Astrocyte (in vitro differentiated cells and primary cell): ENCODE measurements at places on chromosomes 11 and 22. TPM values are rescaled to one million over a fixed set of nuclear protein-coding genes. Genes with fewer than 3 reads are reported as not detected.

Gene SCT
- 2.0 and 4.0 TPM in 2 replicates for total RNA-seq

GRCh38 chr11:86558207-86558606 is 114.2 kb downstream of the ME3 start:
- no peaks in the 10 kb centered on the region for H3K27me3 ChIP-seq
- no peak overlapping the region for H3K4me3 ChIP-seq
- no peaks in the 10 kb centered on the region for H3K36me3 ChIP-seq
- H3K4me1 ChIP-seq: peaks cover 12% of the 10 kb centered on the region

DNA sequence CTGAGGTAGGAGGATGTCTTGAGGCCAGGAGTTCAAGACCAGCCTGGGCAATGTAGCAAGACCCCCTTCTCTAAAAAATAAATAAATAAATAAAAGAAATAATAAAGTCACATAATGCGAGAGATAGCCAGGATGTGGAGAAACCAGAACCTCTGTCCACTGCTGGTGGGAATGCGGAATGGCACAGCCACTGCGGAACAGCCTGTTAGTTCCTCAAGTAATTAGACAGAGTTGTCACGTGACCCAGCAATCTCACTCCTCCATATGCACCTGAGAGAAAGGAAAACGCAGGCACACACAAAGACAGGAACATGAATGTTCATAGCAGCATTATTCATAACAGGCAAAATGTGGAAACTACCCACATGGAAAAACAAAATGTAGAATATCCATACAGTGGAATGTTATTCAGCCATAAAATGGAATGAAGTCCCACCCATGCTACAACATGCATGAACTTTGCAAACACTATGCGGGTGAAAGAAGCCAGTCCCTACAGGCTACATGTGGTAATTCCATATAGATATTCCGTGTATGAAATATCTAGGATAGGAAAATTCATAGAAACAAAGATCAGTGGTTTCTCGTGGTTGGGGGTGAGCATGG is 27.4 kb downstream of the LIF start:
- DNase-seq: no peak
- no peaks in the 10 kb centered on the region for H3K36me3 ChIP-seq
- no peak overlapping the region for H3K27ac ChIP-seq
- peaks cover 19% of the 10 kb centered on the region for H3K4me1 ChIP-seq

DNA sequence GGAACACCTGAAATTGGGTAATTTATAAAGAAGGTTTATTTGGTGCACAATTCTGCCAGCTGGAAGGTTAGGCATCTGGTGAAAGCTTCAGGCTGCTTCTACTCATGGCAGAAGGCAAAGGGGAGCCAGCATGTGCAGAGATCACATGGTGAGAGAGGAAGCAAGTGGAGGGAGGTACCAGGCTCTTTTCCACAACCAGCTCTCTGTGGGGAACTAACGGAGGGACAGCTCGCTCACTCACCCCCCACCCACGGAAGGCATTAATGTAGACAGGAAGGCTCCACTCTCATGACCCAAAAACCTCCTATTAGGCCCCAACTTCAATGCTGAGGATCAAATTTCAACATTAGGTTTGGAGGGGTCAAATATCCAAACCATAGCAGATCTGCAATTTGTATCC is 75.6 kb upstream of the ARHGAP32 start:
- no peak for DNase-seq
- H3K4me1 ChIP-seq: no peaks in the 10 kb centered on the region
- no peaks in the 10 kb centered on the region for H3K36me3 ChIP-seq
- no peak overlapping the region for H3K27ac ChIP-seq

DNA sequence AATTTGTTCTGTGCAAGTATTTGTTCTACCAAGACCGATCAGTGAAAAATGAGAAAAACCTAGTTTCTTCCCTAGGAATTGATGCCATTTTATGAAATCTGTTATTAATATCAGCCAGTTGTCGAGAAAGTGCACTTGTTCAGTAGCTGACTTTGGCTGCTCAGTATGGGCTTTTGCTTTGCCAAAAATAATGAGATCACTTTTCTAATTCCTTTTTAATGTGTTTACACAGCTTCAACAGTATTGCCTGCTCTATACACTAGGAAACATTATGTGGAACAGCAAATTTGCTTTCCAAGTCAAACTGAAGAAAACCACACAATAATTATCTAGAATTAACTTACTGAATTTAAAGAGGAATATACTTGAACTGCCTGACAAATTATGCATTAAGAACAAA is 34.4 kb downstream of the SCUBE2 start:
- no peaks in the 10 kb centered on the region for H3K27me3 ChIP-seq
- no peak overlapping the region for H3K27ac ChIP-seq
- no peaks in the 10 kb centered on the region for H3K36me3 ChIP-seq
- no peak overlapping the region for H3K4me3 ChIP-seq
- H3K4me1 ChIP-seq: peaks cover 4% of the 10 kb centered on the region
- no peak for DNase-seq

GRCh38 chr11:79045800-79046304 is 395.0 kb downstream of the TENM4 start:
- DNase-seq: peak; percentile 38
- H3K27me3 ChIP-seq: no peaks in the 10 kb centered on the region
- H3K4me1 ChIP-seq: peaks cover 6% of the 10 kb centered on the region
- H3K27ac ChIP-seq: no peak overlapping the region
- no peaks in the 10 kb centered on the region for H3K36me3 ChIP-seq

- H3K36me3 ChIP-seq: no peaks in the 10 kb centered on the region
- DNase-seq: no peak
- H3K27me3 ChIP-seq: no peaks in the 10 kb centered on the region
- no peak overlapping the region for H3K4me3 ChIP-seq
- H3K27ac ChIP-seq: no peak overlapping the region
These were observed 693.6 kb downstream of the BRD1 start for GRCh38 chr22:49134076-49134475.

DNA sequence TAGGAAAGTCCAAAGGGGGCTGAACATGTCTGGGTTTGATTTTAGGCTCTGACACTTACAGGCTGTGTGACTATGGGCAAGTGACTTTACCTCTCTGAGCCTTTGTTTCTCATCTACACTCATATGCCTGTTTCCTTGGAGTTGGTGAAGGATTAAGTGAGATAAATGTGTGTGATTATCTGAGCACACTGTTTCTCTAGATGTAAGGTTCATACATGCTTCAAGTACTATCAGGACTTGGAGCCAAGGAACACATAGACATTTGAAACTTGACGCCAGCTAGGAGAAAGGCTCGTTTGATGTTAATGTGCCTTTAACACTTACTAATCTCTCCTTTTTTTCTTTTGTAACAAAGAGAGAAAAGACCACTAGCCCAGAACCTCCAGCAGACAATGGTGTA is 9.7 kb downstream of the CRYBB1 start:
- no peak overlapping the region for H3K27ac ChIP-seq
- DNase-seq: peak; percentile 43
- no peak overlapping the region for H3K4me3 ChIP-seq
- peaks cover 3% of the 10 kb centered on the region for H3K27me3 ChIP-seq
- peaks cover 21% of the 10 kb centered on the region for H3K4me1 ChIP-seq

- no peaks in the 10 kb centered on the region for H3K36me3 ChIP-seq
- DNase-seq: no peak
- no peak overlapping the region for H3K4me3 ChIP-seq
- no peaks in the 10 kb centered on the region for H3K4me1 ChIP-seq
- no peaks in the 10 kb centered on the region for H3K27me3 ChIP-seq
These were observed 37.6 kb downstream of the ART5 start for GRCh38 chr11:3604167-3604566.

GRCh38 chr22:46596819-46597218 is 23.4 kb upstream of the GRAMD4 start:
- H3K36me3 ChIP-seq: no peaks in the 10 kb centered on the region
- H3K4me3 ChIP-seq: no peak overlapping the region
- peaks cover 24% of the 10 kb centered on the region for H3K4me1 ChIP-seq
- no peak overlapping the region for H3K27ac ChIP-seq
- H3K27me3 ChIP-seq: peaks cover 2% of the 10 kb centered on the region
- DNase-seq: no peak

DNA sequence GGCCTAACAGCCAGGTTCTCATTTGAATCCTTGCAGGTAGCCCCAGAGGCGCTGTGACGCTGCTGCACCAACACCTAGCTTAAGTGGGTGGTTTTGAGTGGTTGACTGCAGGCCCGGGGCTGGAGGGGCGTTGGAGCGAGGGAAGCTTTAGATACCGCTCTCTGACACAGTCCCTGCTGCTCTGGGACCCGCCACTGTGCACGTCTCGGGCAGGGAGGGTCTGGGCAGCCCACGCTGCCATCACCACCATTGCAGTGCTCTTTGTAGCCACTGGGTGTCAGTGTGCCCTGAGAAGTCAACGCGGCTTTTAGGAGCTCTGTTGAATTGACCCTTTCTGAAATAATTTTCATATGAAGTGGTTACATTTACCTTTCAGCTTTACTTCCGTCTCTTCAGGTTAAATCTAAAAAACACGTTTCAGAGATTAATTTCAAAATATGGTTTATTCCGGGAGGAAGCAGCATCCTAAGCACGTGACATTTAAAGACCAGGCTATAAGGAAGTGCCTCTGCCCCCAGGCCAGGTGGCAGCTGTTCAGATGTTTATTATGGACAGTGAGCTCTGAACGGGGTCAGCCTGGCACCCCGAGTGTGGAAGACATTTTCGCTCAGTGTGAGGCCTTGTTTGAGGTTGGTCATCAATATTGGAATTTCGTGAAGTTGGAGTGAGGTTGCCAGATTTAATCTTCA is 30.9 kb upstream of the PARVB start:
- H3K4me1 ChIP-seq: peaks cover 9% of the 10 kb centered on the region
- H3K27me3 ChIP-seq: no peaks in the 10 kb centered on the region
- H3K27ac ChIP-seq: no peak overlapping the region
- H3K4me3 ChIP-seq: no peak overlapping the region
- peak; percentile 16 for DNase-seq
- peaks cover 24% of the 10 kb centered on the region for H3K36me3 ChIP-seq

DNA sequence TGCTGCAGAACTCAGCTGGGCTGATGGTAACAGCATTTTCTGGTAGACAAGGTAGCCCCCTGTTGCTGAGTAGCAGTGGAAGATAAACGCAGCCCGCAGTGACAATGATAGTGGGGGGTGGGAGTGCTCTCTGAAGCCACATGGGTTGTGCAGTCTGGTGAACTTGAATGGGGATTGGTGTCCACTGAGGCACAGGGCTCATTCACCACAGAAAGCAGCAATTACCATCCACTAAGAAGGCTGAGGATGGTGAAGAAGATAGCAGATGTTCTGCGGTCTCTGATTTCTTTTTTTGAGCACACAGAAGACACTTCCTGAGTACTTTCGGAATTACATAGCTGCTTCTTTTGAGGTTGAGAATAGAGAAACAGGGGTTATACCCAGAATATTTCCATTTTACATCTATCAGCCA is 150.3 kb downstream of the LRRC4C start:
- no peak for DNase-seq
- no peak overlapping the region for H3K27ac ChIP-seq
- H3K4me3 ChIP-seq: no peak overlapping the region
- no peaks in the 10 kb centered on the region for H3K36me3 ChIP-seq
- H3K4me1 ChIP-seq: peaks cover 8% of the 10 kb centered on the region

Gene TUT1
- total RNA-seq: 16.8 and 18.3 TPM in 2 replicates

DNA sequence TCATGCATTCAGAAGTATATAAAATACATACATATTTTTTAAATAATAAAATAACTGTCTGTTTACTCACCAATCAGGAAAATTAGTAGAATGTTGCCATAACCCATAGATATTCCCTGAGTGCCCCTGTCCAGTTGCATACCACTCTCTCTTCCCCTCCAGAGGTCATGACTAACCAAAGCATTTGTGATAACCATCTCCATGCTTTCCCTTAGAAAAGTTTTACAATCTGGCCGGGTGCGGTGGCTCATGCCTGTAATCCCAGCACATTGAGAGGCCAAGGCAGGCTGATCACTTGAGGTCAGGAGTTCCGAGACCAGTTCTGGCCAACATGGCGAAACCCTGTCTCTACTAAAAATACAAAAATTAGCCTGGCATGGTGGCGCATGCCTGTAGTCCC is 33.2 kb upstream of the LDHA start:
- no peaks in the 10 kb centered on the region for H3K4me1 ChIP-seq
- no peak overlapping the region for H3K4me3 ChIP-seq
- H3K27me3 ChIP-seq: no peaks in the 10 kb centered on the region
- H3K36me3 ChIP-seq: peaks cover 47% of the 10 kb centered on the region
- no peak overlapping the region for H3K27ac ChIP-seq

DNA sequence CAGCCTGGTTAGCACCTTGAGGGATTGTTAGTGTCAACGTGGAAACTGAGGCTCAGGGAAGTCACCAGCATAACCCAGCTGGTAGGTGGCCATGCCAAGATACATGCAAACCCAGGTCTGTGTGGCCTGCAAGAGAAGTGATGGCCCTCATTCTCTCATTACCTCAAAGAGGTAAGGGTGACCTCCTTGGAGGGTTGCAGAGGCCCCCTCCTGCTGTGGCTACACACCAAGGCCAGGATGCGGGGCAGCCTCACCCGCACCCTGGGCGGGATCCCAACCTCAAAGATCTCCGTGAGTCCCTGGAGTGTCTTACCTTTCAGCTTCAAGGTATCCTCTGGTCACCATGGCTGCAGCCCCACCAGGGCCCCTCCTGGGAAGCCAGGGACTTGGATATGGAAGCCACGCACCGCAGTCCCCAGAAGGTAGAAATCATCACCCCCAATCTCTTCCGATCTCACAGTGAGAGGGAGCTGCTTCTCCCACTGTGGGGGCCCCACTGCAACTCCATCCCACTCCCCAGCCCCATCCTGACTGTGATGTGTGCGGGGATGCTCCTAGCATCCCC is 95.4 kb downstream of the MORC2 start:
- H3K36me3 ChIP-seq: no peaks in the 10 kb centered on the region
- no peaks in the 10 kb centered on the region for H3K27me3 ChIP-seq
- DNase-seq: no peak
- no peak overlapping the region for H3K4me3 ChIP-seq
- peaks cover 5% of the 10 kb centered on the region for H3K4me1 ChIP-seq
